ENCODE measurements at places on chromosomes 3 and 15.

- DNase-seq = no peak
Measured at GRCh38 chr15:32880642-32881041, 162.8 kb downstream of the GREM1 start.

DNA sequence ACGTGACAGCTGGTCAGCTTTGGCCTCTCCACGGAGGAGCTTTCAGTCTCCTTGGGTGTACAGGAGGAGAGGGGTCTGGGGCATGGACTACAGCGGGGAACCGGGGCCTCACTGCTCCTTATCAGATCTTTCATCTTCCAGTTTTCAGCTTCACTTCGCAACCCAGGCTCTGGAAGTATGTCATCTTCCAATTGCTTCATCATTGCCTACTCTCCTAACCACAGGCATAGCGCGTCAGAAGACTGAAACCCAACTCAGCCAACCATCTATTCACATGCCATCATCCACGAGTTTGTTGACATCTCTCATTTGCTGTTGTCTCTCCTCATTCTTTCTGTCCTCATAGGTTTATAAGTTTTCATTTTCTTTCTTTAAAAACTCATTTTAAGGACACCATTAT is 119.5 kb downstream of the MYLK start:
- DNase-seq = no peak

DNA sequence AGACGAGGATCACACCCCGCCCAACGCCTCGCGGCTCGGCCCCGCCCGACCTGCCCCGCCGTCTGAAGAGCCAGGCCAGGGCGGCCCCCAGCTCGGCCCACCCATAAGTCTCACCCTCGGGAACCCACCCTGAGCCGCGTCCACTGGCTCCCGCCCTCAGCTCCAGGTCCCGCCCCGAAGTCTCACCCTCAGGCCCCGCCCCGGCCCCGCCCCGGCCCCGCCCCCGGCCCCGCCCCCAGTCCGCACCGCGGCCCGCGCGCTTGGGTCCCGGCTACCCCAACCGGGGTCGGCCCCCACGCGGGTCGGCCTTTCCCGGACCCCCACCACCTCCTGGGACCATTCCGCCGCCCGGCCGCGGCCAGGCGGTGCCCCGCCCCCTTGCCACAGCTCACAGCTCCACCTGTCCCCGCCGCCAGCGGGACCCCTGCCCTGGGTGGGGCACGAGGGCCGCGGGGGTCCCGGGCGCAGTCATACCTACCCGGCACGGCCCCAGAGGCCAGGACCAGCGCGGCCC is 489 bp downstream of the CSPG5 start:
- DNase-seq = peak; percentile 71

GRCh38 chr3:194675081-194675640 is 3.2 kb upstream of the LSG1 start:
- DNase-seq = no peak

- no peak for DNase-seq
Measured at GRCh38 chr3:170947018-170947769, 38.8 kb upstream of the EIF5A2 start.

- no peak for DNase-seq
Measured at GRCh38 chr3:174035328-174035886, 637.9 kb downstream of the NLGN1 start.

Measured in H54 (cell line).